ENCODE measurements at places on chromosomes 13 and 19. TPM values are rescaled to one million over a fixed set of nuclear protein-coding genes. Genes with fewer than 3 reads are reported as not detected.

The CXCL17 gene
- not detected for total RNA-seq

The PROZ gene
- total RNA-seq = not detected

The CBY2 gene
- not detected for total RNA-seq

DNA sequence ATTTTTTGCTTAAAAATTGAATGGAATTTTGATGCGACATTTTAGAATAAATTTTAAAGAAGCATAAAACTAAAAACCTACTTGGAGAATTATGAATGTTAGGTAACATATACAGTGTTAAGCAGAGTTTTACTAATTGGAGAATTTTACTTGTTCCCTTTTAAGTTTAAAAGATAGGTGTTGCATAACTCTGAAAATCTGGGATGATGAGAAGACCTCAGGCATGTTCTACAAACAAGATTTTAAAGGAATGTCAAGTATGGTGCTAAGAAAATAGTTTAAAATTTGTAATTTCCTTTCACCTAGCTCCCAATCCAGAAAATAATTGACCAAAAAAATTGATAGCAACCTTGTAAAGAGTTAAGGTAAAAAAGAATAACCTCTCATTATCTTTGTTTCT, 135.8 kb downstream of the RFC3 start:
- DNase-seq = no peak

- no peak for DNase-seq
Measured at GRCh38 chr13:25768838-25769237, 283.0 kb downstream of the SHISA2 start.

GRCh38 chr19:55160128-55160985, 2.8 kb upstream of the TNNI3 start:
- DNase-seq = peak; percentile 67

GRCh38 chr13:99536023-99536422, 34.8 kb downstream of the TM9SF2 start:
- DNase-seq = no peak

DNA sequence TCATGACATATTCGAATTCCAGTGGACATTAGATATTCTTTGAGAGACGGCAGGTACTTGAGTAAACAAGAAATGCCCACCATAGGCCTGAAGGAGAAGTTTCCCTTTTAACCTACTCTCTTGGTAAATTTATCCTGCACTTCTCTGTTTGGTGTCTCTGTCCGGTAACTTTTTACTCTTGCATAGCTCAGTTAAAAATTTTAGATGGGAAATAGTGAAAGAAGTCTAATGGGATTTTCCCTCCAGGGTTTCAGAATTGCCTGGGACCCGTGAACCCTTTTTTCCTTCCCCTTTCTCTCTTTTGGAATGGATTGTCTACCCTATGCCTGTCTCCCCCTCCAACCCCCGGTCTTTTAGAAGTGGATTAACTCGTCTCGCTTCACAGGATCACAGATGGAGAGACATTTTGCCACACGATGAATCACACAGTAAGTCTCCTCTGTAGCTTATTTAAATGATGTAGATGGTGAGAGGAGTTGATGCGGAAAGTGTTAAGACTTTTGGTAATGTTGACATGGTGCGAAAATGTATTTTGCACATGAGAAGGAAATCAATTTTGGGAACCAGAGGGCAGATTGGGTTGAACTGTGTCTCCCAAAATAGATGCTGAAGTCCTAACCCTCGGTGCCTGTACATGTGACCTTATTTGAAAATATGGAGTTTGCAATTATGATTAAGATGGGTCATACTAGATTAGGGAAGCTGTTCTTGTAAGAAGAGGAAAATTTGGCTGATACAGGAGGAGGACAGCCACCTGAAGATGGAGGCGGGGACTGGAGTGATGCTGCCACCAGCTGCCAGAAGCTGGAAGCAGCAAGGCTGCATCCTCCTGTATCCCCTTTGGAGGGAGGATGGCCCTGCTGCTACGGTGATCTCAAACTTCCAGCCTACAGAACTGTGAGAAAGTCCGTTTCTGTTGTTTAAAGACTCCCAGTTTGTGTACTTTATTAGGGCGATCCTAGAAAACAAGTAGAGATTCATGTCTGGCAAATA, 711 bp upstream of the MIPEP start:
- no peak for DNase-seq

DNA sequence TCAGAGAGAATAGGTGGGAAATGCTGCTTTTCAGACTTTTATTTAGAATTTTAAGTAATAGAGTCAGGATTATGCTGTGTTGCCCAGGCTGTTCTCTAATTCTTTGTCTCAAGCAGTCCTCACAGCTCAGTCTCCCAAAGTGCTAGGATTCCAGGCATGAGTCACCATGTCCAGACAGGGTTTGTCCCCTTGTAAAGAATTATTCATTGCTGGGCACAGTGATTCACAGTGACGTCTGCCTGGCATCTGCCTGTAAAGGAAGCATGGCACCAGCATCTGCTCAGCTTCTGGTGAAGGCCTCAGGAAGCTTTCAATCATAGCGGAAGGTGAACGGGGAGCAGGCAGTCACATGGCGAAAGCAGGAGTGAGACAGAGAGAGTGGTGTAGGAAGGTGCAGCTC, 17.7 kb downstream of the ZNF763 start:
- no peak for DNase-seq

DNA sequence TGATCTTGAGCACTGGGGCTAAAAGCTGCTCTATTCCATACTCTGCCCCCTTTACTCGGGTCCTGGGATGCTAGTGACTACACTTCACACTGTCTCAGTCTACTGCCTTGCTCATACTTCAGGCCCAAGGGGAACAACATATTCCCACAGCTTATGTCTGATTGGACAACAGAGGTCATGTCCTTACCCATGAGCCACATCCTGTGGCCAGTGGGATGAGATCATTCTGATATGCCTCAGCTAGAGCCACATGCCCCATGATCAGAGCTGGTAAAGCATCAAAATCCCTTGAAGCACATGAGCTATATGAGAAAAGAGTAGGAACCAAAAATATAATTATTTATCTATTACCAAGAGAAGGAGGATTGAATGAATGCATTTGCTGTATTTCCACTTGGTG, 290.1 kb upstream of the TSHZ3 start:
- DNase-seq = peak; percentile 1

DNA sequence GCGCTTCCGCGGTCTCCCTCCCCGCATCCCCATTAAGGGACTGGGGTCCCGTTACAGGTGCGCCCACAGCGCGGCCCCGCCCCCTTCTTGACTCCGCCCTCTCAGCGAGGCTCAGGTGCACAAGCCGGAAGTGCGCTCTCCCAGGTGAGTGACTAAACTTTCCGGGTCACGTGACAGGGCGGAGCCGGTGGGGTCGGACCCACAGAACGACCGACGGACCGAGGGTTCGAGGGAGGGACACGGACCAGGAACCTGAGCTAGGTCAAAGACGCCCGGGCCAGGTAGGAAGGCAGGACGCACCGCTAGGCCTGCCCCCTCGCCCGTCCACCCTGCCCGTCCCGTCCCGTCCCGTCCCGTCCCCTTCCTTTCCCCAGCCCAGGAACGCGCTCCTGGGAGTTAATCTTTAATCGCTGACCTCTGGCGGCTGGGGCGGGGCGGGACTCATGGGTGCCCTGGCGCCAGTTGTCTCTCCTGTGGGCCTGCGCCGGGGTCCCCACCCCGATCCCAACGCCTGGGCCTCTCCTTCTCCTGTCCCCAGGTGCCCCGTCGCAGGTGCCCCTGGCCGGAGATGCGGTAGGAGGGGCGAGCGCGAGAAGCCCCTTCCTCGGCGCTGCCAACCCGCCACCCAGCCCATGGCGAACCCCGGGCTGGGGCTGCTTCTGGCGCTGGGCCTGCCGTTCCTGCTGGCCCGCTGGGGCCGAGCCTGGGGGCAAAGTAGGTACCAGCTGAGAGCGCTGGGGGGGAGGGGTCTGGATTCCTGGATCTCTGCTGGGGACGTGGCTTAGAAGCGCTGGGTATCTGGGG, at the start of gene CRB3:
Gene CRB3 (plus strand): TSS at position 202 of the 804 bp plus-strand sequence. CDS start 431 bp downstream, at position 633.
- DNase-seq = no peak

DNA sequence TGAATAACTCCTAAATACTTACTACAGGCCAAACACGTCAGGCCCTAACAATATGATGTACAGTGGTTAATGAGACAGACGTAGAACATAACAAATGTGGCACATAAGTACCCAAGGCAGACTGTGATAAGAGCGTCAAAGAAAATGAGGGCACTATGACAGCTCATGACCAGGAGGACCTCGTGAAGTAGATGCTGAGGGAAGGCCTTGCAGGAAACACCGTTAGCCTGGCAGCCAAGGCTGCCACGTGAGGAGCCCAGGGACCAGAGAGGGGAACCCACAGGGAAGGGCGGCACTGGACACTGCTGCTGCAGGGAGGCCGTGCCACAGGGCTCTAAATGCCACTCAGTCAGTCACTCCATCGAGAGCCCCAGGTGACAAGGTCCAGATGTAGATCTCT, 5.7 kb downstream of the TUBGCP3 start:
- DNase-seq = no peak

DNA sequence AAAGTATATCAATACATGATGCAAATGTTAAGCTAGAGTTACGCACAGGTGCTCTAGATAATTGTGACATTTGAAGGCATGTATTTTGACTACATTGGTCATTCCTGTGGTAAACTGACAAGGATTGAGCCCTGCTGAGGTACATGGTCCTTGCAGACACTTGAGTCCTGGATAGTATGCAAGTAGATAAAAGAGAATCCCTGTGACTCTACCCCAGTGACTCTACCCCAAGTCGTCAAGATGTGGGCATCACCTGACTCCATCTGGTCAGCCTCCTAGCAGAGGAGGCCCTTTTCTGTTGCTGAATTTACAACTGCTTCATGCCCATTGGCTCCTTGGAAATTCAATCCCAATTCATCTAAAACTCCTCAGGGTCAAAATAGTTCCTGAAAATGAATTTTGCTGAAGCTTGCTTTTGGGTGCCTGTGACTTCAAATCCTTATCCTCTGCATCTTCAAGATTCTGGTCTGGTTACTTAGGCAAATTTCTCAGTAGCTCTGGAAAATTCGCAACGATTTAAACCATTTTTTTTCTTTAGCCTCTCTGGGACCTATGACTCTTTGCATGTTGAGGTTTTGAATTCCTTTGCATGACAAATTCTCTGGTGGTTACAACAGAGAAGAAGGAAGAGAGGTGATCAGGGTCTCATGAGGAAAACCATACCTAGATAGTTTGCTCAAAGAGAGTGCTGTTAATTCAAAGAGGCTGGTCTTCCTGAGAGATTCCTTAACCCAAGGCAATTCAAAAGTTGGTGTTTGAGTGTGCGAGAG, 422.1 kb downstream of the FGF9 start:
- DNase-seq = peak; percentile 83

DNA sequence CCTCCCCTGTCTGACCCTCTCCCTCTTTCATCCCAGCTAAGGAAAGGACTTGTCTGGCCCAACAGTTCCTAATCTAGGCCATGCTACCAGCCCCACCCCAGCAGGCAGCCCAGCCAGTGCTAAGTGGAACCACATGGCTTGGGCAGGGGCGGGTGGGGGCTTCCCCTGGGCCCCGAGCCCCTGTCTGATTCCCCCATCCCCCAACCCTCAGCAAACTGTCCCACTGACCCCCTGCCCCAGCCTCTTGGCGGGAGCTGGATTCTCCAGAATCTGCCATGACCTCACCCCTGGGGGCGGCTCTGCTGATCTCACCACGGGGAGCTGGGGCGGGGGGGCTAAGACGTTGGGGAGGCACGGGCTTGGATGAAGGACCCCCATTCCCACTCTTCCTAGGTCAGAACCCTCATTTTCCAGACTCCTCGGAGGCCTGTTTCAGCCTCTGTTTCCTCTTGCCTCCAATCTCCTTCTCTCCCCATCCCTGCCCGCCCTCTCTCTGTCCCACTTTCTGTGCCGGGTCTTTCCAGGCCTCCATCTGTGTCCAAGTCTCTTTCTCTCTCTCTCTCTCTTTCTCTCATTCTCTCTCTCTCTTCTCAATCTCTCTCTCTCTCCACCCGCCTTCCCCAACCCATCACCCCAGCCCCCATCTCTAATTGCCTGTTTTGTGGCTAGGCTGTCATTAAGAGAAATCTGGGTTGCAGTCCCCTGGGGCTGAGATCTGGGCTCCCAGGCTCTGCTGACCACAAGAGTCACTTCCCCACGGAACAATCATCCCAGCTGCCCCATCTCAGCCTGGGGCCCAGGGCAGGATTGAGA, 2.7 kb downstream of the COL5A3 start:
- peak; percentile 80 for DNase-seq

DNA sequence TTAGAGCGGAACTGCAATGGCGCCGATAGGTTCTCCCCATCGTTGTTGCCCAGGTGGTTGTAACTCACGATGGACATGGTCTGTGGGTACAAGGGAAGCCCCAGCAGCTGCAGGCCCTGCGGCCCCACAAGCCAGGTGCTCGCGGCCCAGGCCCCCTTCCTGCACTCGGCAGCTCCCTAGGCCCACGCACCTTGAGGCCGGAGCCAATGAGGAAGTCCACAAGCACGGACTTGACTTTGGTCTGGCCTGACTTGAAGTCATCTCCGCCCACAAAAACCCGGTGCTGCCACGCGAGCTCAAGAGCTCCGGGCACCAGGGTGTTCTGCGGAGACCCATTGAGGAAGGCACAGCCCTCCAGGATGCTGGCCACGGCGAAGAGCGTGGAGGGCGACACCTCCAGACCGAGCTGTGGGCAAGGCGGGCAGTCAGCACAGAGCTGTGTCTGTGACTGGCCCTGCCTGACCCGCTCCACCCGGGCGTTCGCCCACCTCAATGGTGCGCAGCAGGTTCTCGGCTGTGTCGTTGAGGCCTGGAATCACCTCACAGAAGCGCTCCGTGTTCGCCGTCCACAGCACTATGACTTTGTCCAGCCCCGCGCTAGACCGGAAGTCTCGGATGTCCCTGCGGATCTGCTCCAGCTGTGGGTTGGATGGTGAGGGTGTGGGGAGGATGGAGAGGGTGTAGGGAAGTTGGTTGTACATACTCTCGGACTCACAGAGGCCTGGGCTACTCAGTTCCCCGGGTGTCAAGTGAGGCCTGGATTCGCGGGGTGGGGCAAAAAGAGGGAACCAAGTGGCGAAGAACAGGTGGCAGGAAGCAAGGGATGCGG, 1.9 kb downstream of the ISYNA1 start:
- DNase-seq = no peak

GRCh38 chr13:73902296-73902695, 231.9 kb downstream of the KLF12 start:
- no peak for DNase-seq

DNA sequence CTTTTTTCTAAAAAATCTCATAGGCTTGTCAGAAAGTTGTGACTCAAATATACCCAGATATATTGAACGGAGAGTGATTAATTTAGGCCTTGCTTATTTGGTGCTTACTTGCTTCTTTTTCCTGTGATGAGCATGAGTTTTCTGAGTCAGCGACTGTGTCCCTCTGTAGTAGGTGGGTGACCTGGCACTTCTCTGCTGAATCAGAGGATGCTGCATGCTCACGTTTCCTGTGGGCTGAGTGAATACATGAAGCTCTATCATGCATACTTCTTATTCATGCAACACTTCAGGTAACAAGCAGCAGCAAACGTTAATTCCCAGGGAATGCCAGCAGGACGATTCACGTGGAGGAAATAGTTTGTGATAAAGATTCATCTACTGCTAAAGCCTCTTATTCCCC, 245.0 kb downstream of the KLF5 start:
- DNase-seq = peak; percentile 75

DNA sequence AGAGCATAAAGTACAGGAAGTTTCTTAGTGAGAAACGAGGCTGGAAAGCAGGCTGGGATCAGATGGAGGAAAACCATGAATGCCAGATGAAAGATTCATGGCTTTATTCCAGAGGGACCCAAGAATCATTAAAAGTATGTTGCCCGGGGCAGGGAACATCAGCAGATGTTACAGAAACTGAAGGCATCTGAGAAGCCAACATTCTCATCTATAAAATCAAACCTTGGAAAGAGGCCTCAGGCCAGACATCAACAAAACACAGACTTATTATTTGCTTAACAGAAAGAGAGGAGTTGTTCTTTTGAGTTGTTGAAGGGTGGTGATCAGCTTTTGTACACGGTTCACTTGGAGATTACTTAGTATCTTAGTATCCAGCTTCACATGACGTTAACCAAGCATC, 543.6 kb downstream of the RFC3 start:
- DNase-seq = no peak

All from IMR-90 (cell line).